Uterine smooth muscle cell (primary cell): ENCODE measurements at places on chromosomes 6 and 20. TPM values are rescaled to one million over a fixed set of nuclear protein-coding genes. Genes with fewer than 3 reads are reported as not detected.

HCK gene
- not detected in 2 replicates for total RNA-seq

GSTA1 gene
- total RNA-seq = not detected in 2 replicates

SCRT2 gene
- total RNA-seq = not detected in 2 replicates

B3GAT2 gene
- total RNA-seq = under 0.01 TPM in 2 replicates
